Mesenchymal stem cell (in vitro differentiated cells and primary cell): ENCODE measurements at places on chromosomes 6 and 20.

DNA sequence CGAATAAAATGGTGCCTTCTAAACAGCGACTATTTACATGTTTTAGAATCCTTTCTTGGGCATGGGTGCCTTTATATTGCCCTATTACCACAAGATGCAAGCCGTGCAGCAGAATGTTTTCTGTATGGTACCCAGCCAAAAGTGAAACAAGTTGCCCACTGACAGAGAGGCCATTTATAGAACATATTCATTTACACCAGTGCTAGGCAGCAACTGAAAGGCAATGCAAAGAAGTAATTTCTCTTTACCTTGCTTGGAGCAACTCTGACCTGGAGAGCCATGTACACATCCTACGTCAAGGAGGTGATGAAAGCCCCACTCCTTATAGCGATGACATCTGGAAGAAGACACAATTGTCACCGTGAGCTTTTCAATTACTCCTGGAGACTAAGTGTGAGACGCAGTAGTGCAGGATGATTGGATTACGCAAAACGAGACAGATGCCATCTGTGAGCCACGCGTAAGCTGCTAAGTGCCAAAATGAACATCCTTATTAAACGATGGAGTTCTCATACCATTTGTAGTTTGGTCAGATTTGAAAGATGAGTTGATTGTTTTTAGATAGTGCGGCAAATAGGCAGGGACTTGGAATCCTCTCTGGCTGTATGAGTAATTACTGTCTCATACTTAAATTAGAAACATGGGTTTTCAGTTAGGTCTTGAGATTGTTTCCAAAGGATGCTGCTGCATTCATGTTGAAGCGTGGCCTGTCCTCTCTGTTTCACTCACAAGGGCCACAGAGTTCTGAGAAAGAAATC, at the start of gene TMEM244:
TMEM244 (minus strand) TSS at position 408 of the 758 bp plus-strand sequence; CDS start at position 281, 127 bp downstream.
- H3K36me3 ChIP-seq: no peaks in the 10 kb centered on the region
- no peak for DNase-seq
- H3K27ac ChIP-seq: peak within 1 kb of the TSS; percentile 80
- peaks cover 4% of the 10 kb centered on the region for H3K4me1 ChIP-seq
- no peaks in the 10 kb centered on the region for H3K27me3 ChIP-seq
- peak within 1 kb of the TSS; percentile 65 for H3K4me3 ChIP-seq

DNA sequence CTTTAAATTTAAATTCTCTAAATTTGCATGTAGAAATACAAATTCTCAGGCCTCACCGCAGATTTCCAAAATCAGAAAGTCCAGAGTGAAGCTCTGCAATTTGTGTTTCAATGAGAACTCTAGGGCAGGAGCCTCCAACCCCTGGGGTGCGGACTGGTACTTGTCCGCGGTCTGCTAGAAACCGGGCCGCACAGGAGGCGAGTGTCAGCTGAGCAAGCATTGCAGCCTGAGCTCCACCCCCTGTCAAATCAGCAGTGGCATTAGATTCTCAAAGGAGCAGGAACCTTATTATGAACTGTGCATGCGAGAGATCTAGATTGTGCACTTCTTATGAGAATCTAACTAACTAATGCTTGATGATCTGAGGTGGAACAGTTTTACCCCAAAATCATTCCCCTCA, 203.0 kb upstream of the PCSK2 start:
- no peak overlapping the region for H3K4me3 ChIP-seq
- peaks cover 1% of the 10 kb centered on the region for H3K4me1 ChIP-seq
- no peaks in the 10 kb centered on the region for H3K36me3 ChIP-seq
- no peaks in the 10 kb centered on the region for H3K27me3 ChIP-seq
- DNase-seq: peak; percentile 32

GRCh38 chr20:573414-574296, 30.1 kb upstream of the CSNK2A1 start:
- no peaks in the 10 kb centered on the region for H3K36me3 ChIP-seq
- no peak for DNase-seq
- peaks cover 1% of the 10 kb centered on the region for H3K4me1 ChIP-seq
- H3K27ac ChIP-seq: no peak overlapping the region
- no peak overlapping the region for H3K4me3 ChIP-seq
- peaks cover 73% of the 10 kb centered on the region for H3K27me3 ChIP-seq

- H3K36me3 ChIP-seq: no peaks in the 10 kb centered on the region
- H3K4me1 ChIP-seq: no peaks in the 10 kb centered on the region
- H3K27ac ChIP-seq: no peak overlapping the region
Observed at GRCh38 chr20:10209091-10209490, 9.5 kb upstream of the SNAP25 start.

- peaks cover 52% of the 10 kb centered on the region for H3K27me3 ChIP-seq
- no peak for DNase-seq
- H3K4me1 ChIP-seq: peaks cover 2% of the 10 kb centered on the region
Observed at GRCh38 chr20:46342451-46343347, 34.4 kb upstream of the CDH22 start.

DNA sequence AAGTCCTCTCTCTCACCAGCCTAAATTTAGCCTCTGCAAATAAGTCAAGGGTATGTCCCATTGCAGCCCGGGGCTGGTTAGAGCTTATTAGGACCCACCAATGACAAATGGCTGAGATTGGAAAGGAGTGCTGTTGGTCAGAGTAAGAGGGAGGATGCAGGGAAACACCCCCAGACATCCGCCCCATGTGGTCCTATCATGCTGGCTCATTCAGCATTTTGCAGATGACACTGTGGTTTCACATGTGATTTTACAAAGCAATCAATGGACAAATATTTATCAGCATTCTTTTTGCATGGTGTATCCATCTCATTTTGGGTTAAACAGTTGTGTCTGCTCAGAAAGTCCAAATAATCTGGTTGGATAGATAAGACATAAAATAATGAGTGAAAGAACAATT, 152.2 kb upstream of the EXOC2 start:
- no peaks in the 10 kb centered on the region for H3K36me3 ChIP-seq
- no peaks in the 10 kb centered on the region for H3K4me1 ChIP-seq
- no peak overlapping the region for H3K4me3 ChIP-seq
- no peak overlapping the region for H3K27ac ChIP-seq
- DNase-seq: no peak
- no peaks in the 10 kb centered on the region for H3K27me3 ChIP-seq
